ENCODE measurements at places on chromosomes 3 and 15.

GRCh38 chr3:100097919-100098783, 16.1 kb downstream of the FILIP1L start:
- DNase-seq = no peak

GRCh38 chr15:32834156-32834555, 116.4 kb downstream of the GREM1 start:
- DNase-seq = no peak

- no peak for DNase-seq
Observed at GRCh38 chr3:177410730-177411129, 213.4 kb upstream of the TBL1XR1 start.

GRCh38 chr3:184354121-184354728, 7.2 kb downstream of the CLCN2 start:
- no peak for DNase-seq

GRCh38 chr15:80475572-80475971, 71.4 kb downstream of the ARNT2 start:
- no peak for DNase-seq

- no peak for DNase-seq
Observed at GRCh38 chr3:133540896-133541674, 32.4 kb upstream of the CDV3 start.

DNA sequence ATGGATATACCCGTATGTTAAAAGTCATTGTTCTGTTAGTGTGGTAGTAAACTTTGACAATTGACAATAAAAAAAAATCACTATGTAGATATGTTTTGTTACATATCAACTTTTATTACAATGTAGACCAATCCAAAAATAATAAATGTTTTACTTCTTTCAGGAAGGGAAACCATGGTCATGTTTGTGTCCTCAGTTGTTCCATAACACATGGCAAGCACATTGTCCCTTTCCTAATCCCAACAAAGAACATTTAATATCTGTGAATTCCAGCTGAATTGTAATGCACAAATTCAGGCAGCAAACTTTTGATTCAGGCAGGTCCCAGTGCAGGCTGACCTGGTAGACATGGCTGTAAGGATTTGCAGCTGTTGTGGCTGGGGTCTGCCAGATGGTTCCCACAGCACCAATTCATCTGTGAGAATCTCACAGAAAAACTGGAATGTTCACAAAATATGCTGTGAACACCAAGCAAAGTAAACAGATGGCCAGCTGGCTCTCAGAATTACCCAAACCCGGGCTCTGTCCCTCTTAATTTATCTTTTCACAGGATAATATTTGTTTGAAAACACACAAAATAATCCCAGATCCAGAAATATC, 1.9 kb upstream of the SPG21 start:
- no peak for DNase-seq

- DNase-seq = no peak
Observed at GRCh38 chr3:50162034-50162883, 7.1 kb downstream of the SEMA3F start.

GRCh38 chr3:23921052-23921511, 4.2 kb downstream of the RPL15 start:
- no peak for DNase-seq

- no peak for DNase-seq
Observed at GRCh38 chr15:70316059-70316600, 218.4 kb upstream of the TLE3 start.

GRCh38 chr3:126464093-126464492, 11.6 kb downstream of the ZXDC start:
- no peak for DNase-seq

- no peak for DNase-seq
Observed at GRCh38 chr15:80803580-80804525, 24.7 kb downstream of the CEMIP start.

DNA sequence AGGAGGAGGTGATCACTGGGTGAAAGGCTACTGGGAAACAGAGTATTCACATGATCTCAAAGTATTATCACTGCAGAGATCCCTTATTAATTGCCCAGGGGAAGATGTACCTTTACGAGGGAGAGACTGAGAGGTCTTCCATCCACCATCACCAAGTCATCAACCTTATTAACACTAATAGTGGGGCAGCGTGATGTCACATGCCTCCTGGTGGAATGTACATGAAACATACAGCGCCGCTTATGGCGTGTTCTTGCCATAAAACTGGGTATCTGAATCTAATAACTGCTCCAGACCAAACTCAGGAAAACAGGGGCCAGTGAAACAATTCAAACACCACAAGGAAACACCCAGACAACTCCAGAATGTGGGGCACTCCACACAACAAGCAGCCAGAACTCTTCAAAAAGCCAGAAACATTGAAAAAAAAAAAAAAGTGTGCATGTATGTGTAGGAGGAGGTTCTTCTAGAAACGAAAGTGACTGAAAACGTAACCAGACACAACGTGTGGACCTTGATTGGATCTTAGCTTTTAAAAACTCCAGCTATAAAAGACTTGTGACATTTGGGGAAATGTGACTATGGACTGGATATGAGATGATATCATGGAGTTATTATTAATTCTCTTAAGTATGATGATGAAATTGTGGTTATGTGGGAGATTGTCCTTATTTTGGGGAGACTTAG, 4.6 kb downstream of the STIMATE start:
- no peak for DNase-seq

DNA sequence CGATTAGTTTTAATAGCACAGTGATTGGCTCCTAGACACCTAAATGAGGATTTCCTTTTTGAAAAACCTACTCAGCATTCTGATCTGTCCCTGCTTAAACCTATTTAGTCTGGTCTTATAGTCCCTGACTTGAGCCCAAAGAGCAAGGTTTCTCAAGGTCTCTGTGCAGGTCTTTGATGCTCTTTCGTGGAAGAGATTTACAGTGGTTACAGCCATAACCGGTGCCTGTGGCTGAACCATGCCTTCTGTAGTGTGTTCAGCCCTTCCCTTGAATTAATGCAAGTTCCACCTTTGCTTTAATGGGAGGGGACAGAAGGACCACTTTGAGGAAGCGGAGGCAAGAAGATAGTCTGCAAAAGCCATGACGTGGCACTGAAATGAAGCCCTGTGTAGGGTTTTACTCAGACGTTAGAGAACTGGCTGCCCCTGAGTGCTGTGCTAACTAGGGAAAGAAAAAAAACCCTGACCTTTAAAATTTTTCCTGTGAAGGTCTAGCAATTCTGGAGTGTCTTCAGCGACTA, 43.0 kb downstream of the ZBTB38 start:
- no peak for DNase-seq

GRCh38 chr3:9064850-9065249, 101.6 kb upstream of the RAD18 start:
- DNase-seq = no peak

DNA sequence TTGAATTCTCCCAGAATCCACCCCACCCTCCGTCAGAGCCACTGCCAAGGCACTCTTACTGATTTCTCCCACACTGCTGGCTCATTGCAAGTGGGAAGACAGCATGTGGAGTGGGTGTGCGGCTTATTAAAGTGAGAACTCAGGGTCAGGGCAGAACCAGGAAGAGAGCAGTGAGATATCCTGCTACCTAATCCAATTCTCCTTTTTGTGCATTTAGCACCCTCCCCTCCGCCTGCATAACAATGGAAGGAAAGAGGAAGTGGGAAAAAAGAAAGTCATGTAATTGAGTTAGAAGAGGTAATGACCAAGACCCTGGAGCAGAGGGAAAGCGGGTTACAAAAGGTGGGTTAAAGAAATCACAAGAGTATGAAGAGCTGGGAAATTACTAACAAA, 27.8 kb upstream of the PIK3CB start:
- peak; percentile 64 for DNase-seq

- DNase-seq = no peak
Observed at GRCh38 chr3:123281406-123281805, 79.7 kb downstream of the SEC22A start.

DNA sequence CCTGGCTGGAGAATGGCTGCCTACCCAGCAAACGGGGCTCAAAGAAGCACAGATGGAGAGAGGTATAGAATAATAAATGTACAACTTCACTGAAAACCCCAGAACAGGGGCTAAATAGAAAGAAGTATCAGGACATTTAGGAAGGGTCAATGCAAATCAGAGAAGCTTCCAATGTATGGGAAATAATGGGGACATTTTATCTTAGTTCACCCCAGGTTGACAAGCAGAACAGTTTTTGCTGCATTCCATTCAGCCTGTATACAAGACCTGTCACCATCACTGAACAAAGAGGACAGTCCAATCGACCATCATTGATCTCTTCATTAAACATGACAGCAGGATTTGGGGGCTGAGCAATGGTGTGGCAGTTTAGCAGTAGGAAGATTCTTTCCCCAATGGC, 68.1 kb downstream of the MYH15 start:
- DNase-seq = no peak

DNA sequence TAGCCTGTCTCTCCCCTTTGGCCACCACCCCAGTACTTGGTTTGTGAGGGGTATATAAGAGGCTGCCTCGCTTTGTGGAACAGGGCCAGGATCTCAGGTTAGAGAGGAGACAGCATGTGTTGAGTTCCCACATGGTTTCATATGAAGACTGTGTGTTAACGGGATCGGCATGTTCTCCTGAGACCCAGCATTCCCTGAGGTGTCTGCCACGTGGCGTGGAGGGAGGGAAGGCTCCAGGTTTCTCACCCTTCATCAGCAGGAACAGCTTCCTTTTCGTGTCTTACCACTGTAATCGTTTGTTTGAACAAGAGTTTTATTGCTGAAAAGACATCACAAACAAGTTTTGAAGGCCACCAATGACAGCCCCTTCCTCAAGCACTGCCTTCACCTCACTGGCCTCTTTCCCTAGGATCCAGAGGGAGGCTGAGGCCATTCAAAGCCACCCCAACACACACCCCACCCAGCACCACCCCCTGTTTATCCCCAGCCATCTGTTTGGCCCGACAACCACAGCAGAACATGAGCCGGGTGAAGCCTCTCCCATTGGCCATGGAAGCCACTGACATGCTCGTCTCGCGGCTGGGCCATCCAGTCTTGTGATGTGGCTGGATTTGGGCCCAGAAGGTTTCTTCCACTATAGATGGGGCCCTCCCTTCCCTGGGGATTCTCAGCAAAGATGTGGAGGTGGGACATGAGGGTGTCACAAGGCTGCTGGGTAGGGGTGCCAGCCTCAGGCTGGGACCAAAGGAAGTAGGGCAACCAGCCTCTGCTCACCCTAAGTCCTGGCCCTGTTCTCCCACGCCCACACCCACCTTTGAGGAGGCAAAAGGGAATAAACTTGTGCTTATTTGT, 10.0 kb downstream of the BHLHE40 start:
- DNase-seq = no peak

GRCh38 chr15:96331144-96331944, 844 bp downstream of the NR2F2 start:
- DNase-seq = no peak

DNA sequence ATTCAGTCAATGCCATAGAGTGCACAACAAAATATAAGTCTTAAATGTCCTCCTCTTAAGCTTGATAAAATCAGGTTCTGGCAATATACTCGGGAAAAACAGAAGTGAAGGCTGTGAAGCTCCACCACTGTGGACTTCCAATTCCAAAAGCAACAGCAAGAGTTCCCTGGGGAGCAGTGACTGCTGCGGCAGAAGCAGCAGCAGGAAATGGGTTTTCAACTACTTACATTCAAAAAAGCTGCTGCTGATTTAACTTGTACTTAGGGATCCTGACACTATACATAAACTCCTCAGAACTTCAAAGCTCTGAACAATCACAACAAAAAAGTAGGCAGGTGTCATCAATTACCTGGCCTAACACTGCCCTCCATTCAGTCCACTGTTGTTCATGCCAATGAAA, 4.7 kb downstream of the CEP152 start:
- no peak for DNase-seq

- no peak for DNase-seq
Observed at GRCh38 chr15:75867449-75867848, 24.2 kb downstream of the UBE2Q2 start.

DNA sequence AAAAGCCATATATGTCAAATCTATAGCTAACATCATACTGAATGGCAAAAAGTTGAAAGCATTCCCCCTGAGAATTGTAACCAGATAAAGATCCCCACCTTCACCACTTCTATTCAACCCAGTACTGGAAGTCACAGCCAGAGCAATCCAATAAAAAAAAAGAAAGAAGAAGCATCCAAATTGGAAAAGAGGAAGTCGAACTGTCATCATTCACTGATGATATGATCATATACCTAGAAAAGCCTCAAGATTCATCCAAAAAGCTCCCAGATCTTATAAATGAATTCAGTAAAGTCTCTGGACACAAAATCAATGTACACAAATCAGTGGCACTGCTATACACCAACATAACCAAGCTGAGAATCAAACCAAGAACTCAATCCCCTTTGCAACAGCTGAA, 97.4 kb downstream of the CBLB start:
- no peak for DNase-seq

- no peak for DNase-seq
Observed at GRCh38 chr15:56871185-56871584, 47.3 kb upstream of the TCF12 start.

DNA sequence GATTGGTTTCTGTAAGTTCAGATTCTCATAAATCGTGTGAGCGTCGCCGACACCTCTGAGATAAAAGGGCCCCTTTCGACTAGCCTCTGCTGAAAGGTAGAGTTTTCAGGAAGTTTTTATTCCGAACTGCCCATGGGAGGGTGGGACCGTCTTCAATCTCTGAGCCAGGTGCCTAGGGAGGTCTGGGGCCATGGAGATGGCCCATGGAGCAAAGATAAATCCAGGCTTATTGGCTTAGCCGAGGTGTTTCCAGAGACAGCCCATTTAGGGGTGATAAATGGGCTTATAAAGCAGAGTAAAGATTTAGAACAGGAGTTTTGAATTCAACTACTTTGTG, 442 bp downstream of the QTRT2 start:
- no peak for DNase-seq

GRCh38 chr3:15974647-15975046, 176.9 kb upstream of the ANKRD28 start:
- no peak for DNase-seq

DNA sequence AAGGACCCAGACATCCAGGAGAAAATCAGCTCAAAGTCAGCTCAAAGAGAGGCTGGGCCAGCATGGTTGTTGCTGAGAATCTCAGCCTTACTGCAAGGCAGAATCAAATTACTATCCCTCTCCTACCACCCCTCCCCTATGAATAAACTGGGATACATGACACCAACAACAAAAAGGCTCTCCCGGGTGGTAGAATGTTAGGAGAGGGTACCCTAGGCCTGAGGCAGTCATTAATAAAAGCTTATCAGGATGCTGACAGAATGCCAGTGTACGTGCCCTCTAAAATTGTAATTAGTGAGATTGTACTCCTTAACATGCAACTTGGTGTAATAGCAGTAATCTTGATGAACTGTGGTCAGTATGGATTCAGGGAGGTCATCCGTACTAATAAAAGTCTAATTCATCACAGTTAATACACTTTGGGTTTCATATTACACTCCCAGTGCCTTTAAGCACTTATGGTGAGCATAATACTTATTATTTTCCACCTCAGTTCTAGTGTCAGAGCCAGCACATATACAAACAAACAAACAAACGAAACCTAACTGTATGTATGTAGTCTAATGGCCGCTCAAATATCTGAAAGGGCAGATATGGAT, 76.5 kb downstream of the B3GALNT1 start:
- no peak for DNase-seq

DNA sequence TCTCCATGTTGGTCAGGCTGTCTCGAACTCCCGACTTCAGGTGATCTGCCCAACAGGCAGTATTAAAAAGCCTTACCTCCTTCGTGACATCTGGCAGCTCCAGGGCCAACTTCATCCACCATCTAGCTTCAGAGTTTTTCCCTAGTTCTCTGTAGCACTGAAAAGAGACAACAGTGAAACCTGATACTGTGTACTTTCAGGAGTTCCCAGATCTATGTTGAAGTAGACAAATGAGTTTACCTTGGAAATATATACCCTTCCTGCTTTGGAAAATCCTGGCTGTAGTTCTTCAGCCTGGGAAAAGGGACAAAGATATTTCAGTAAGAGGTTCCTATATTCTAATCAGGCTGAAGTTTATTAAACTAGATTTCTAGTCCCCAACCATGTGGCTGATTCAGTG, 18.0 kb downstream of the RMDN3 start:
- no peak for DNase-seq
